Cardiac muscle cell (in vitro differentiated cells and primary cell): ENCODE measurements at places on chromosomes 3 and 15. TPM values are rescaled to one million over a fixed set of nuclear protein-coding genes. Genes with fewer than 3 reads are reported as not detected.

DNA sequence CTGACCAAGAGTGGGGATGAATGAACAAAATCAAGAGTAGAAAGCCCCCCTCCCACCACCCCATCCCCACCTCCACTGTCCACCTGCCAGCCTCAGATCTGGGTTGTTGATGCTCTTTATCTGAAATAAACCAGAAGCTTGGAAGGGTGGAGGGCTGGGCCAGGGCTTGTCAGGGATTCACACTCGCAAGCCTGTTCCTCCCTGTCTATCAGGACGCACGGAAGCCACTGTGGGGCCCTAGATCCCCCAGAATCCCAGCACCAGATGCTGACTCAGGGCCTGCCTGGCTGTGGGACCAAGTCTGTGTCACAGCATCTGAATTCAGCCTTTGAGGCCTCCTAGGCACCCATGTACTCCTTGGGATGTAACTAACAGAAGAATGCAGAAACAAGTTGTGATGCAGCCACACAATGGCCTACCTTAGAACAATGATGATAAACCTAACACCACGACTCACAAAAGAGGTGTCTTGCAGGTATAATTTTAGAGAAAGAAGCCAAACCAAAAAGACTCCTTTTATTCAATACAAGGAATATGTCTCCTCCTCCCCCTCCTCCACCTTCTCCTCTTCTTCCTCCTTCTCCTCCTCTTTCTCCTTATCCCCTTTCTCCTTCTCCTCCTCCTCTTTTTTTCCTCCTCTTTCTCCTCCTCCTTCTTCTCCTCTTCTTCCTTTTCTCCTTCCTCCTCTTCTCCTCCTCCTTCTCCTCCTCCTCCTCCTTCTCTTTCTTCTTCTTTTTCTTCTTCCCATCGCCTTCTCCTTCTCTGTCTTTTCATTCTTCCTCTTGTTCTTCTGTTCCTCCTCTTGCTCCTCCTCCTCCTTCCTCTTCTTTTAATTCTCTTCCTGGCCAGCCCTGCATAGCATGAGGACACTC is 234.7 kb downstream of the PLCL2 start:
- DNase-seq = no peak

Gene ABI3BP
- total RNA-seq = 0.21 and 0.54 TPM in 2 replicates

DNA sequence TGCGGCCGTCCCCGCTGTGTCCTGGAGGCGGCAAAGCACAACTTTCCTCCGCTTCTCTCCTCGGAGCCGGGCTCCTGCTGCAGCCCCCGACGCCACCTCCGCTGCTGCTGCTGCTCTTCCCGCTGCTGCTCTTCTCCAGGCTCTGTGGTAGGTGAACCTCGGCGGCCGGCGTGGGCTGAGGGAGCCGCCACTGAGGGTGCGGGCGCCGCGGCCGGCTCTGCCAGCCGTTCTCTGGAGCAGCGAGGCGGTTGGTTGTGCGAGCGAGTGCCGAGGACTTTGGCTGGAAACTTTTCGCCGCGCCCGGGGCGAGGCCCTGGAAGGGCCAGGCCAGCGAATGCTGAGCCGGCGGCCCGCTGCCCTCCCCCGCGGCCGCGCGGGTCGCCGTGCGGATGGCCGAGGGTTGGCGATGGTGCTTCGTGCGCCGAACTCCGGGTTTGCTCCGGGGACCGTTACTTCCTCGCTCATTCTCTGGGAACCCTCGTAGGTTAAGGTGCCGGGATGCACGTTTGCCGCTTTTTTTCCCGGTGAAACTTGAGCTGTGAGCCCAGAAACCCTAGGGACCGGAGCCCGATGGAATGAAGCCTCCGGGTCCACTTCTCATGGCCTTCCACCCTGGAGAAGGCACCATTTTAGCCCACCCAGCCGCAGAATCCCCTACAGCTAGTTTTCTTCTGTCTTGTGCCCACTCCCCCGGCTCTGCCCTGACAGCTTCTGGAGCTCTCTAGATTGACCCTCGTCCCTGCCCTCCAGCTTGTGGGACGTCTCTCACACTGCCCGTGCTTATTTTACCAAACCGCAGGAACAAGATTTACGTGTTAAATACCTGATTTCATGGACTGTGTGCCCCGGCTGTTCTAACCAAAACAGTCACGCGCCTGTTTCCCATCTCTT is 660 bp downstream of the NECTIN3 start:
- DNase-seq = peak; percentile 50

Gene TUSC2
- total RNA-seq = 84.1 and 87.0 TPM in 2 replicates

DNA sequence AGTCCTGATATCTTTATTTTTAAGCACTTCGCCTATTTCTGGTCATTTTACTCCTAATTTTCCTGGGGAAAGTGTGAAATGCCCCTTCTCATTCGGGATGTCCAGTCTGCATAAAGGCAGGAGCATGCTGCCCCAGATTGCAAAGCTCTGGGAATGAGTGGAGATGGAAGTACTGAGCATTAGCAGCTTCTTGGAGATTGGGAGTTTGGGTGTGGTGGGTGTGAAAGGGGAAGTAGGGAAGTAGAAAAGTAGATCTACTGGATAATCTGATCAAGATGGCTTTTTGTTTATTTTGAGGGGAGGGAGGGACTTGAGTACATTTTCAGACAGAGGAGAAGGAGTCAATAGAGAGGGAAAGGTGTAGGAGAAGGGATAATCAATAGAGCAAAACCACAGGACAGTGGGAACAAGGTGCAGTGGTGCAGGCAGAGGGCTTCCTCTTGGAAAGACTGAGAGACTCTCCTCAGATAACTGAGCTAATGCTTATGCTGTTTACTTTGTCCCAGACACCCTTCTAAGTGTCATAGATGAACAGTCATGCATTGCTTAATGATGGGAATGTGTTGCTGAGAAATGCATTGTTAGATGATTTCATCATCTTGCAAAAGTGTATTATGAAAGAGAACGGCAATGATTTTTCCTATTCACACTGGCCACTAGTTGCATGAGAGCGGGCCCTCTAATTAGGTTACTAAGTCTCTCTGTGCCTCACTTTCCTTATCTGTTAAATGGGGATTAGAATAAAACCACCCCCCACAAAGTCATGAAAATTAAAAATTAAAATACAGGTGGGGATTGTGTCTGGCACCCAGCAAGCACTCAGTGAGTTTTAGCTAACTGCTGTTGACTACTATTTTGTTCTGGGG is 45.5 kb downstream of the PHLDB2 start:
- DNase-seq = no peak

- DNase-seq = peak; percentile 13
These were observed 44.2 kb downstream of the SGO1 start for GRCh38 chr3:20141851-20142250.

DNA sequence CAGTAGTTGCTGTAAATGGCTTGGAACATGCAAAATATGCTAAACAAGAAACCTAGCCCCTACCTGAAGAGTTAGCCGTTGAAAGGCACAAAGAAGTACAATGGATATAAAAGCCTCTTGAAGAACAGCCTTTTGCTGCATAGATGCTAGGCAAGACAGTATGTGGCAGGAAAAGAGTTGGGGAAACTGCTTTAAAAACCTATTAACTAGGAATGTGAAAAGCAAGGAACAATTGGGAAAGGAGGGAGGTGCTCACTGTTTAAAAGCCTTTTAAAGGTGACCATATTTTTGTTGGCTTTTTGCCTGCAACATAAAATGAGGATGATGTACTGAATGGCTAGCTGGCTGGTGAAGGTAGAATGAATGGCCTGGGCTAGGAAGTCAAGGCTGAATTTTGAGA is 24.5 kb upstream of the SOX2 start:
- DNase-seq = no peak

DNA sequence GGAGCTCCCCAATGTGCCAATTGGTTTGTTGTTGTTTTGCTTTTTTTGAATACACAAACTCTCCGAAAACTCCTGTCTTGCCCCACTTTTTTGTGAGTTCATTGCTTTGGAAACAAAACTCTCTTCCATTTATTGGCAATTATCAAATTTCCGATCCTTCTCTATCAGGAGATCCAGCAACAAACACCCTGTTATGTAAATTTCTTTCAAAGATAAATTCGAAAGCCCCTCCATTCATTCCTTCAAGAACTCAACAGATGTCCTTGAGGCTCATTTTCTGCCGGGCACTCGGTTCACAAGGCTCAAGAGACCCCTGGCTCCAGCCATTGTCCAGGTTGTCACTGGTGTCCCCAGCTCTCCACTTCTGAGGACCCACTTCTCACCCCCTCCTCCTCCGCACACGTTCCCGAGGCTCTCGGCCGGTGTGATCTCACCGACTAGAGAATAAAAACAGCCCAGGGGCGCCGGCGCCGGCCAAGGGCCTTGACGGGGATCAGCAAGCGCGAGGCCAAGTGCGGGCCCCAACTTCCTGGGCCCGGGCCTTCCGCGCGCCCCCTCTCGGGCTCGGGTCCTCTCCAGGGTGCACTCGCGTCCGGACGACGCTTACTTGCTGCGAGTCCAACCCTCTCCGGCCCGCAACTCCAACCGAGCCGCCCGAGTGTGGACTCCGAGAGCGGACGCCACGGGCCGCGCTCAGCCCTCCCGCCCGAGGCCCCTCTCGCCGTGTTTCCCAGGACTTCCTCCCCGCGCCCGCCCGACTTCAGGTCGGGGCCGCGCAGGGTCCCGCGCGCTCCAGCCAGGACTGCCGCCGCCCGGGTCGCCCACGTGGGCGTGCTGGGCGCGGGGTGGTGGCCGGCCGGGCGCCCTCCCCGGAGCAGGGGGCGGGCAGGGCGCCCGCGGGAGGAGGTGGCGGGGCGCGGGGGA is 533 bp upstream of the SMAD3 start:
- peak; percentile 83 for DNase-seq

DNA sequence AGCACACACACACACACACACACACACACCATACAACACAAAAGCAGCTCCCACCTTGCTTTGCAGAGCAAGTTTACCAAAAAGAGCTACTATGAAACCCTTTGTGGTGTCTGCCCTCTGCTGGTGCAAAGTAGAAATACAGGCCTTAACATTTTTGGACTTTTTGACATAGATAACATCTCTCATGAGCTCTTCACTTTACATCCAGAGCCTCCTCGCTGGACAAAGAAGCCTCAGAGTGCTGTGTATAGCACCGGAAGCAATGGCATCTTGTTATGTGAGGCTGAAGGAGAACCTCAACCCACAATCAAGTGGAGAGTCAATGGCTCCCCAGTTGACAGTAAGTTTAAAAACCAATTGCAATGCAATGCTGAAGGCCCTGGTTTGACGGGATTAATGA is 157.9 kb downstream of the CHL1 start:
- peak; percentile 58 for DNase-seq

Gene ATP8B4
- 0.09 TPM in 1 of 2 replicates, not detected in the other for total RNA-seq

- DNase-seq = peak; percentile 50
These were observed 53.6 kb upstream of the ATP13A3 start for GRCh38 chr3:194540274-194540905.

GRCh38 chr3:62529230-62529629 is 155.9 kb upstream of the FEZF2 start:
- DNase-seq = peak; percentile 90

DNA sequence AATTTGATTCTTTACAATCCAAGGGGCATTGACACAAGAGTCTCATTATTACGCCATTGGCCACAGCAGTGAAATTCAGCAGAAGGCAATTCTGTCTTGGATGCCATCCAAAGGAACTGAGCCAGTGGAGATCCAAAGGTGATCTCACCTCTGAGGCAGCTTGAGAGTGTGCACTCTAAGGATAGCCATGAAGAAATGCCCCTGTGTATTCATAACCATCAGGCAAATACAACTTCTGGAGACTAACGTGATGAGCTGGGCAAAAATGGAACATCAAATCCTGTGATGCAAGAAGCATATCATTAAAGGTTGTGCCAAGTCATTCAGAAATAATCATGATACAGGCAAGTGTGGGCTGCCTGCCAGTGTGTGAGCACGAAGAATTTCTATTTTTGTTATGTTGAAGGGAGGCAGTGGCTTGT is 41.4 kb downstream of the ROBO2 start:
- peak; percentile 18 for DNase-seq

DNA sequence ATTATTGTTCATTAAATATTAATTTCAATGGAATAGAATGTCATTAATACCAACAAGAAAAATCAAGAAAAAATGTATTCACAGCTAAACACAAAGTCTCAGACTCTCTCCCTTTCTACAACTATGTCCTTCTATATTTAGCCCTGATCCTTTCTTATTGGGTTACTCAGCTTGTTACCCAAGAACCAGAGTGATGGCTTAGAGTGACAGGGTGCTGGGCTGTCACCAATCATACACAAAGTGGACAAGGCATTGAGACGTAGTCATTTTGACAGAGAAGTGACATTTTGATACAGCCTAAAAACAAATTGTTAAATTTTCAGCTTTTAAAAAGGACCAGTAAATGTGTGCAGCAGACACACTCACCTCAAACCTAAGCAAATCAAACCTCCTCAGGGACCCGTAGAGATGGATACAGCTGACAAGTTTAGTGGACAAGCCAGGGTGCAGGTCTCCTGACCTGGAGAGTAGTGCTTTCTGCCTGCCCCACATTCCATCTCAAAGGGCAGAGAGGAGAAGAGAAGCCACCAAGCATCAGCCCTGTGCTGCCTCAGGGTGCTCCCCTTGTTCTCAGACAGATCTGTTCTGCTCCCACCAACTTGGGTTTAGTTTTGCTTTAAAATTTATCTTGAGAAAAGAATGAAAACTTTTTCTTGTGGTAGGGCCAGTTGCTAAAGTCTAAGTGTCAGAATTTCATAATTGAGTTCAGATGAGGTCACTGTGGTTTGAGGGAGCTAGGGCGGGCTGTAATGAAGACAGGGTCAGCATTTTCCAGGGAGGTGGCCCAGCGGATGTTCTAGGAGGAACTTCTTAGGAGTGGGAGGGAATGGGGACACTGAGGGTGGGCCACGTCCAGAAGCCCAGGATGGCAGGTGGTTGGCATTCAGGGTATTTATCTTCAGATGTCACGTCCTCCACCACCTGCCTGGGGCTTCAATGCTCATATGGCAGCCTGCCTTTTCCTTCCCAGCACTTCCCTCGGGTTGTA is 136.5 kb upstream of the TBL1XR1 start:
- DNase-seq = no peak

Gene NAALADL2
- total RNA-seq = 3.8 and 4.3 TPM in 2 replicates

- DNase-seq = no peak
These were observed 42.2 kb downstream of the TRIM42 start for GRCh38 chr3:140719841-140720614.
